H54 (cell line): ENCODE measurements at places on chromosomes 1 and 21.

- DNase-seq = peak; percentile 28
Observed at GRCh38 chr1:204477036-204477740, 17.4 kb downstream of the PIK3C2B start.

DNA sequence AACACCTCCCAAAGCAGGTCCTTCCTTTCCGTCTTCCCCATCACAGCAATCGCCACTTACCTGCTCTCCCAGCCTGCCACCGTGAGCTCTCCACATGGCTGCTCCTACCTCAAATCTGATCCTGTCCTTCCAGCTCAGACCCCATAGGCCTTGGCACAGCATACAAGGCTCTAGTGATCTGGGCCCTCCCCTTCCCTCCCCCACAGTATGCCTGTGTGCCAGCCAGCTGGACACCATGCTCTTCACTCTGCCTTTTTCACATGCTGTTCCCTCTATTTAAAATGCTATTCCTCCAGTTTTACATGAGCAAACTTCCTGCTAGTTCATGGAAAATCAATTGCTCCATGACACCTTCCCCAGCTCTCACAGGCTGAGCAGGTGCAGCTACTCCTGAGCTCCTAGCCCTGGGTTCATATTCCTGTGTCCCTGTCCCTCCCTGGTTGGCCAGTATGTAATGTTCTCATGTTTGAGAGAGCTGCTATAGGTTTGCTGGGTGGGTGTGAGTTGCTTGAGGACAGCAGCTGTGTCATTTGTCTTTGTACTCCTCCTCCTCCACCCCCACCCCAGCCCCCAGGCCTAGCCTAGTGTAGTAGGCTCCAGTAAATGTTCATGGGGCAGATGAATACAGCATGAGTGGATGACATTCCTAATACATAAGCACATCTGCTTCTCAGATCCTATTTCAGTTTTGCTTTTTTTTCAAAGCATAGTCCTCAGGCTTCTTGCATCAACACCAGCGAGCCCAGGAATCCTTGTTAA is 6.3 kb upstream of the TNNT2 start:
- DNase-seq = peak; percentile 84

DNA sequence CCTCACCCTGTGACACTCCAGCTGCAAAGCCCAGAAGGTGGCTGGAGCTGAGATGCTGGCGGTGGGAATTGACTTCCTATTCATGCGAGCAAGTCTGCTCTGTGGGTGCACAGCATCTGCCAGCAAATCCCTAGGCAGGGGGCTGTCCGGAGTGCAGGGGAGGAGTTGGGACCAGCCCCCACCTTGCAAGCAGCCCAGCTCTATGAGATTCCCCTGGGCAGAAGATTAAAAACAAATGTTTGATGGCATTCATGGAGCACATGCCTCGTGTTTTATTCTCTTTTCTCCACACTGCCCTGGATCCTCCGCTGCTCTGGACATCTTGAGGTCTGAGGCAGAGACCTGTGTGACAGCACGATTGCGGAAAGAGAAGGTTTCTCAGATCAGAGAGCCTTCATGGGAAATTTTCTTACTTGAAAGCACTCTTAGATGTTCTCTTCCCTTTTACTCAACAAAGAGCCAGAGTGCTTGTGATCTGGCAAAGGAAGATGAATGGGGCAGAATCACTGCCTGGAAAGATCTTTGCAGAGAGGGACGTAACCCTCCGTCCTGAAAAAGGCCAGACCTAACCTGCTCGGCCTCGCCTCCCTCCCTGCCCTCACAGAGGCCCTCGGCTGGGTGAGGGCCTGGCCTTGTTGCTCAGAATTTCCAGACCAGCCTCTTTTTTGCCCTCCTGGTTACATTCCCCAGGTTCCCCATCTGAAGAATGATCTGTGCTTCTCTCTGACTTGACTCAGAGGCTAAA is 597.1 kb downstream of the KIF26B start:
- DNase-seq = no peak

- peak; percentile 9 for DNase-seq
Observed at GRCh38 chr1:24643363-24644099, 429 bp downstream of the SRRM1 start.

DNA sequence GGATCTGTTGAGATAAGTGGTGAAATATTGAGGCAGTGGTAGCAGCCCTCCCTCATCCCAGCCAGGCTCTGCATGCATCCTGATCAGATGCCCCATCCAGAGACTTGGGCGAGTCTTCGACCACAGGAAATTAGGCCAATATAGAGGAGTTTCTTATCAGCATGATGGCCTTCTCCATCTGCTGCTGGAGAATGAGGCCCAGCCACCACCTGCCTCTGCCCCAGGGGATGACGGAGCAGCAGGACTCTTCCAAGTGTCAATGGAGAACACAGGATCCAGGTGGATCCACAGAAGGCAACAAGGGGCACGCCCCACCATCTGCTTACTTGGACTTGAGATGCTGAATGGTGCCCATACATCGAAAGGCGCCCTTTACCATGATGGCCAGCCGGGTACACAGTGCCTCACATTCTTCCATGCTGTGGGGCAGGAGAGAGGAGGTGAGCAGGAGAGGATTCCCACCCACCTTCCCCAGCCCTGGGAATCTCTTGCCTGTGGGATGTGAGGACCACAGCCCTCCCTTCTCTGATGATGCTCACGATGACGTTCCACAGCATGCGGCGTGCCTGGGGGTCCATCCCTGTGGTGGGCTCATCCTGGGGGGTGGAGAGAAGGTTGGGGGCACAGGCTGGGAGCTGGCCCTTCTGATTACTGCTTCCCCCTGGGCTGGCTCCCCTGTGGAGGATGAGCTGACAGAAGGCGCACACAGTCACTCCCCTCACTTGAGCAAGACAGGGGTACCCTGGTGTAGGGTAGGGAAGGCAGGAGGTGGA is 91.5 kb upstream of the GCLM start:
- DNase-seq = no peak

GRCh38 chr1:41848216-41848952 is 70.3 kb downstream of the HIVEP3 start:
- DNase-seq = no peak

DNA sequence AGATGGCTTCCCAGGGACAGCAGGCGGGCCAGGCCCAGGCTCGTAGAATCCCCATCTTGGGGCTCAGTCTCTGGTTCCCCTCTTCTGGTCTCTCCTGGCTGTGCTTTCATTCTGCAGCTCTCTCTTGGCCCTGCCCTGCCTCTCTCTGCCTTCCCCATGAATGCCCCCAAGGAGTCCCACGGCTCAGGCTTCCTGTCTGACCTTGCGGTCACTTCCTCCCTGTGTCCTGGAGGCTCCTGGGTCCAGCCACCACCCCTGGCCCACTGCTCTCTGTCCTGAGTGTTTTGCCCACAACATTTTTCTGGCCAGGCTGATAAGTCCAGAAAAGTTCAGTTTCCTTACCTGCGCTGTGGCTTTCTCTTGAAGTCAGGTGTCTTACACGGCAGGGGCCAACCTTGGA is 29.1 kb downstream of the PIGP start:
- no peak for DNase-seq

GRCh38 chr1:32933742-32934322 is 30.8 kb downstream of the RNF19B start:
- no peak for DNase-seq

DNA sequence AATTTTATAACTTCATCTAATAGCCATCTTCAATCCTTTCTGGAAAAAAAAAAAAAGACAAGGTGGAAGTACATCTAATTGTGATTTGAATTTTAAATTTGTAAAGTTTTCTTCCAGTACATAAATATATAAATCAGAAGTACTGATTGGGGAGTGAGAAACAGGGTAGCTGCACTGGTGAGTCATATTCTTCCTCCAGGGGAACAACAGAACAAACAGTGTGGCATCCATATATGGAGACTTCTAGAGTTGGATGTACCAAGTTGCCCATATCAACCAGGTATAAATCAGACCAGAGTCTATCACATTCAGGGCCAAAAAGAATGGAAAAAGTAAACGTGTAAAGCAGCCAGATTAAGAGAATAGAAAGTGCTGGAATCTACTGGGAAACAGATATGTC is 66.0 kb upstream of the NRIP1 start:
- no peak for DNase-seq

DNA sequence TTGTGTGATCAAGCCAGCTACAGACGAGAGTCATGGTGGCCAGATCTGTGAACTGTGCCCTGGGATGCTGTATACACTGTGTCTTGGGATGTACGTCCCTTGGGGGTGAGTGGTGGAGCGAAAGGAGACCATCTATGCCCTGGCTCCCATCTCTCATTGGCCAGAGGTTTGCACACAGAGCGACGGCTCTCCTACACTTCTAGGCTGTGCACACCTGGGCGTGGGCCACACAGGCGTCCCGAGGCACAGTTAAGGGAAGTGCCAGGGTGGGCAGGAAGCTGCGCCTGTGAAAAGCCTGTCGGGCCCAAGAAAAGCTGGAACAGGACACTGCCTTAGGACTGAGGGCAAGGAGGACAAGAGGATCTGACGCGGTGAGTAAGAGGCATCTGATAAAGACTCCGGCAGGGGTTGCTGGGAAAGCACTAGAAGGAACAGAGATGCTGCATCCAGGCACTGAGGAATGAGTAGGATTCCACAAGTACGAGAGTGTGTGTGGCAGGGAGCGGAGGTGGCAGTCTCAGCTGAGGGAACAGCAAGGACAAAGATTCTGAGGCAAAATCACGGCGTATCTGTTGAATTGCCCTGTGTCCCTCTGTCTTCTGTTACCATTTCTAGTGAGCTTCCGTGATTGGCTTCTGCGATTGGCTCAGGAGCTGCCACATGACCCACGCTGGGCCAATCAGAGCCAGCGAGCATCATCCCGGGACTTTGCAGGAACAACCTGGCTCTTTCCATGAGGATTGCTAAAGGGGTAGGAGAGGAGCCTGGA is 67.9 kb upstream of the ZBTB40 start:
- DNase-seq = no peak

DNA sequence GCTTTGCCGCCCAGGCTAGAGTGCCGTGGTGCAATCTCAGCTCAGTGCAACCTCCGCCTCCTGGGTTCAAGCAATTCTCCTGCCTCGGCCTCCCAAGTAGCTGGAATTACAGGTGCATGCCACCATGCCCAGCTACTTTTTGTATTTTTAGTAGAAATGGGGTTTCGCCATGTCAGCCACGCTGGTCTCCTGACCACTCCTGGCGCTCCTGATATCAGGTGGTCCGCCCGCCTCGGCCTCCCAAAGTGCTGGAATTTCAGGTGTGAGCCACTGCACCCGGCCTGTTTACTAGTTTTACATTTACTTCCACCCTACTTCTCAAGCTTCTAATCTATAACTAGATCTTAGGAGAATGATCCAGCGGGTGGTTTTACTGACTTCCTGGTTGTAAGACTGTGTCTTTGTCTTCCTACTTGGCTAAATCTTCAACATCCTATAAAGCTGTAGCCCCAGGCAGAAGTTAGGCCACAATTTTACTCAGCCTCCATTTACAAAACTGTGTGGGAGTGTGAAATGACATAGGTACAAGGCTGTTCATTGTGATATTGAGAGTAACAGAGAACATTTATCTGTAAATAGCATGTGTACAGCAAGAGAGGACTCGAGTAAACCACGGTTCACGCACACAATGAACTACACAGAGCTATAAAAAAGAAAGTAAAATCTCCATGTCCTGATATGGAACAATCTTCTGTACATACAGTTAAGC is 9.6 kb upstream of the POU2F1 start:
- DNase-seq = no peak

GRCh38 chr1:232340446-232340845 is 289.5 kb downstream of the SIPA1L2 start:
- no peak for DNase-seq

- DNase-seq = no peak
Observed at GRCh38 chr21:32119811-32120210, 159.0 kb downstream of the MIS18A start.
